ENCODE measurements at places on chromosomes 11 and 22. TPM values are rescaled to one million over a fixed set of nuclear protein-coding genes. Genes with fewer than 3 reads are reported as not detected.

DNA sequence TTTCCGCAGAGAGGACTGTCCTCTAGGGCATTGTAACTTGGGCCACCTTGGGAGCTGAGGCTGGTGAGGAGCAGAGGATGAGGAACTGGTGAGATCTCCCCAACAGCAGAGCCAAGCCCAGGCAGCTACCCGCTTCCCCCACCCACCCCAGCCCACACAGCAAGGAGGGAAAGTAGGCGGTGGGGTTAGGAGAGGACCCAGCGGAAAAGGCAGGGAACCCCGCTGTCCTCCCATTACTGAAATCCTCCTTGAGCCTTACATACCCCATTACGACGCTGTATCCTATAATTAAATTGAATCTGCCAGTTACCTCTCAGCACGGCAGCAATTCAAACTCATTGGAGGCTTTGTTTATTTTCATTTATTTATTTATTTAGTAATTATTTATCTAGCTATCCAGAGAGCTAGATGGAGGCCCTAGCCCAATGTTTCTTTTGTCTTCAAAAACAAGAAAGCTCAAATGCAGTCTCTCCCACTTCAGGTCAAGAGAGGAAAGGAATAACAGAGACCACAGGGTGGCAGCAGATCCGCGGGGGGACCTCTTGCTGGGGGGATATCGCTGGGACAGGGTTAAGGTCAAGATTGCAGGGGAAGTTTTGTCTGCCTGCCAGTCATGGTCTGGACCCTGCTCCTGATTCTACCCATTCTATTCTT lies 218.0 kb downstream of the ST3GAL4 start:
- no peaks in the 10 kb centered on the region for H3K4me1 ChIP-seq
- no peak for DNase-seq
- H3K4me3 ChIP-seq, result no peak overlapping the region
- H3K27me3 ChIP-seq, result no peaks in the 10 kb centered on the region
- no peak overlapping the region for H3K27ac ChIP-seq

GRCh38 chr11:88292171-88292843 lies 45.2 kb downstream of the CTSC start:
- H3K27ac ChIP-seq, result no peak overlapping the region
- H3K4me1 ChIP-seq, result no peaks in the 10 kb centered on the region
- H3K27me3 ChIP-seq, result no peaks in the 10 kb centered on the region

ABTB2 gene
- 2.9 TPM for polyA plus RNA-seq

DCHS1 gene
- polyA plus RNA-seq, result 12.4 TPM

All from aorta (tissue), 5 donors.